ENCODE measurements at places on chromosomes 5 and 9.

DNA sequence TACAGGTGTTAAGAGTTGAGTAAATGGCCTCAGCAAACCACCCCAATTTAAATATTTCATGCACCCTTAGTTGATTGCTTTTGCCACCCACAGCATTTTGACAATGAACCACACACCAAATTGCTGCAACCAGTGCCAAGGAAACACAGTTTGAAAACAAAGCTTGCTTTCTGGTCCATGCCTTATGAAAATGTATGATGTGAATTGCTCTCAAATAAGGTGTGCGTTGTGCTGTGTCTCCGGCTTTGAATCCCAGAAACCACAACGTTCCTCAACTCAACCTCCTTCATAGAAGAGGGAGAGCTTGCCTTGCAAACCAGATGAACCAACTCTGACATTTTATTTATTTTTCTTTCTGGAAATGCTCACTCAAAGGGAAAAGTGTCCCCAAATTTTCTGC lies 762.7 kb downstream of the TLE1 start:
- no peak for DNase-seq
- H3K27ac ChIP-seq, result no peak overlapping the region
- H3K27me3 ChIP-seq, result no peaks in the 10 kb centered on the region
- no peaks in the 10 kb centered on the region for H3K4me1 ChIP-seq
- H3K36me3 ChIP-seq, result no peaks in the 10 kb centered on the region

GRCh38 chr9:94302426-94302825 lies 26.0 kb downstream of the NUTM2F start:
- no peak overlapping the region for H3K27ac ChIP-seq
- DNase-seq, result no peak
- H3K36me3 ChIP-seq, result no peaks in the 10 kb centered on the region
- H3K4me1 ChIP-seq, result no peaks in the 10 kb centered on the region
- no peak overlapping the region for H3K4me3 ChIP-seq

DNA sequence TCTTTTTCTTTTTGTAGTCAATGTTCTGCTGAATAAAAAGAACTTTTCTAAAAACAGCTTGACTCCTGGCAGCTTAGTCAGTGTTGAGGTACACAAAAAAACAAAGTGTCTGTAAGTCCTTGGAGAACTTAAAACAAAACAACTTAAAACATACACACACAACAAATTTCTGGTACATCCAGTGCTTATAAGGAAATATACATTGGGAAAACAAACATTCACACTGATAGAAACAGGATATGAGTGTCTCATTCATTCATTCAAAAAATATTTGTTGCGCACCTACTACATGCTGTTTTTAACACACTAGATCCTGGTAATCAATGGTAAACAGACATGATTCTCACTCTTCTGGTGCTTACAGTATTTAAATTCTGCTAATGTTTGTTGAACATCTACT lies 27.4 kb upstream of the MEGF9 start:
- H3K27ac ChIP-seq, result no peak overlapping the region
- no peak for DNase-seq
- H3K36me3 ChIP-seq, result no peaks in the 10 kb centered on the region
- no peaks in the 10 kb centered on the region for H3K4me1 ChIP-seq

DNA sequence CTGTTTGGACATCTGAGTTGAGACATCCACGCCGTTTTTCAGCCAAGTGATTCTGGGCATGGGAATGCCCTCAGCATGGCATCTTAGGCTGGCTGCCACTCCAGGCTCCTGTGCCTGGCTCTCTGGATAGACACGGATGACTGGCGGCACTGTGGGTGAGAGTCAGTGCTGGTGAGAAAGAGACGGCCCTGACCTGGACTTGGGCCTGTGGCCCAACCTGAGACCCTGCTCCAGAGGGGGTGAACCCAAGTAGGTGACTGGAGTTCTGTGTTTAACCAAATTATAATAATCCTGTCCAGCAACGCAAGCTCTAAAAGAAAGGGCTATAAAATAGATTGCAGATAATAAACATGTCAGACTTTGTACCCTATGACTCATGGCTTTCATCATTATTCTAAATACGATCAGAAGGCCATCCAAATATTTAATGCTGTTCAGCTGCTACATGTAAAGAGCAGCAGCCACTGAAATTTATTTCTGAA lies 173.9 kb downstream of the HSPA4 start:
- no peak for DNase-seq
- H3K27me3 ChIP-seq, result no peaks in the 10 kb centered on the region
- no peak overlapping the region for H3K4me3 ChIP-seq
- H3K27ac ChIP-seq, result no peak overlapping the region
- no peaks in the 10 kb centered on the region for H3K36me3 ChIP-seq

GRCh38 chr5:157516626-157517325 lies 56.8 kb downstream of the NIPAL4 start:
- H3K36me3 ChIP-seq, result peaks cover 56% of the 10 kb centered on the region
- no peaks in the 10 kb centered on the region for H3K27me3 ChIP-seq
- H3K27ac ChIP-seq, result no peak overlapping the region
- H3K4me1 ChIP-seq, result peaks cover 4% of the 10 kb centered on the region
- no peak for DNase-seq

DNA sequence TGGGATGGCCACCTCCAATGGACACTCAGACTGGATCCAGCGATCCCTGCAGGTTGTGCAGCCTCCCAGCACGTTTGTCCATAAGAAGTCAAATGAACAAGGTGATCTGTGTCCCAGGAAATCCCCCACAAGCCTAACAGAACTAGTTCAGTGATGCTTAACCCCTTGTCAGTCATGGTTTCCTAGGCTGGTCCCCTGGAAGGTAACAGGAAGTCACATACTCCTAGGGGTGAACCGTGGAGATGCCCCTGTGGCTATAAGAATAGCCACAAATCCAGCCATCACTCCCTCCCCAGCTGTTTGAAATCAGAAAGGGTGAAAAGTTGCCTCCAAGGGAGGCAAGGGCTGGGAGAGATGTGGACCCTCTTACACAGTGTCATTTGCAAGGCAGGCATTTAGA lies 22.5 kb downstream of the PAX5 start:
- peaks cover 14% of the 10 kb centered on the region for H3K27me3 ChIP-seq
- no peaks in the 10 kb centered on the region for H3K36me3 ChIP-seq
- no peak overlapping the region for H3K27ac ChIP-seq
- no peaks in the 10 kb centered on the region for H3K4me1 ChIP-seq

GRCh38 chr5:178381206-178381605 lies 148.6 kb upstream of the PHYKPL start:
- H3K4me3 ChIP-seq, result no peak overlapping the region
- H3K36me3 ChIP-seq, result no peaks in the 10 kb centered on the region
- no peak overlapping the region for H3K27ac ChIP-seq
- DNase-seq, result no peak
- no peaks in the 10 kb centered on the region for H3K27me3 ChIP-seq

GRCh38 chr5:87829217-87829551 lies 416.5 kb upstream of the CCNH start:
- no peaks in the 10 kb centered on the region for H3K27me3 ChIP-seq
- DNase-seq, result no peak
- no peak overlapping the region for H3K27ac ChIP-seq
- H3K36me3 ChIP-seq, result no peaks in the 10 kb centered on the region
- H3K4me1 ChIP-seq, result no peaks in the 10 kb centered on the region

DNA sequence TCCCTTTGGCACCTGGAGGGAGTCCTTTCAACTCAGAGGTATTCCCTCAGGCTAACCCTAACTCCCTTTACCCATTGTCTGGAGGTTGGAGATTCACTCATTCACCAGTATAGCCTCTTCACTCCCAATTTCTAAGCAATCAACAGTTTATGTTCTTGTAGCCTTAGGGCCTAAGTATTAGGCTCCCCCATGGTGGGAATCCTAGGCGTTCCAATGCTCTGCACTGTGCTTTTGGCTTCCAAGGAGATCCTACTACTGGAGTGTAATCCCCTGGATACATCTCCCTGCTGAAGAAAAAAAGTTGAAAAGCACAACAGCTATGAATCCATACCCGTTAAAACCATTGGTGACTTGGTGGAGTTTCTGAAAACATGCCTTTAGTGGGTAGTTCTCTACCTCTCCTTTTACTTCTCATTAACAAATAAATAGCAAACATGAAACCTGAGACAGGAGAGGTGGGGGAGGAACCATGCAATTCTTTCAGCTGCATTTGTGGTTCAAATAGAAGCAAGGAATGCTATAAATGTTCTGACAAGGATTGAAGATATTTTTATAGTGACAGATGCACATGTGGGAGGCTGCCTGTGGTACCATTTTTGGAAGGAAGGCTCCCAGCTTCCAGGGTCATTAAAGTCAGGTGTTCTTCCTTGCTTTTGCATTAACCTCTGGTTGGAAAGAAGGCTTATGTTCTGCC lies 397.1 kb downstream of the DMAC1 start:
- no peaks in the 10 kb centered on the region for H3K36me3 ChIP-seq
- H3K4me1 ChIP-seq, result no peaks in the 10 kb centered on the region
- H3K27ac ChIP-seq, result no peak overlapping the region

DNA sequence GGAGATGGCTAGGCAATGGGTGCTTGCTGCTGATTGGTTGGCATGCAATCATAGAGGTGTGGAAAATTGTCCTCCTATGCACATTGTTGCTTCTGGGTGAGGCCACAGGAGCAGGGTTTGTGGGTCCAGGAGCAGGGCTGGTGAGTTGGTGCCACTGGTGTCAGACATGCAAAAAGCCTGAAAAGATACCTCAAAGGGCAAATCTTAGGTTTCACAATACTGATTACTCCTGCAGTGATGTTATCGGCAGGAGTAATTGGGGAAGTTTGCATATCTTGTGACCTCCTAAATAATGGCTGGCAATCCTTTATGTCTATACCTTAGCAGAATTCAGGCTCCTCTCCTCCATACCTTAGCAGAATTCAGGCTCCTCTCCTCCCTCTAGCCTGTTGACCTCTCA lies 25.2 kb downstream of the SLC25A48 start:
- no peak overlapping the region for H3K4me3 ChIP-seq
- H3K27ac ChIP-seq, result no peak overlapping the region
- no peaks in the 10 kb centered on the region for H3K27me3 ChIP-seq
- no peaks in the 10 kb centered on the region for H3K36me3 ChIP-seq
- no peak for DNase-seq

DNA sequence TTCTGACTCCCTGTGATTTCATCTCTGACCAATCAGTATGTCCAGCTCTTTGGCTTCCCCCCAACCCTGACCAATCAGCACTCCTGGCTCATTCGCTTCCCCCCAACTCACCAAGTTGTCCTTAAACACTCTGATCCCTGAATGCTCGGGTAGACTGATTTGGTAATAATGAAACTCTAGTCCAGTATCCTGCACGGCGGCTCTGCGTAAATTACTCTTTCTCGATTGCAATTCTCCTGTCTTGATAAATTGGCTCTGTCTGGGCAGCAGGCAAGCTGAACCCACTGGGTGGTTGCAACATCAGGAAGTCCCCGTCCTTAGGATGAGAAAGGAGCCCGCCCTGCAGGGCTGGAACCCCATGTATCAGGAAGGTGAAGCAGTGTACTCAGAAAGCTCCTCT lies 10.4 kb downstream of the FCN2 start:
- no peaks in the 10 kb centered on the region for H3K27me3 ChIP-seq
- H3K4me1 ChIP-seq, result no peaks in the 10 kb centered on the region
- no peak for DNase-seq
- H3K4me3 ChIP-seq, result no peak overlapping the region

- no peak overlapping the region for H3K27ac ChIP-seq
- H3K36me3 ChIP-seq, result no peaks in the 10 kb centered on the region
- DNase-seq, result no peak
- no peaks in the 10 kb centered on the region for H3K27me3 ChIP-seq
- no peak overlapping the region for H3K4me3 ChIP-seq
- H3K4me1 ChIP-seq, result no peaks in the 10 kb centered on the region
These were observed 76.3 kb upstream of the PCA3 start for GRCh38 chr9:76687861-76688391.

DNA sequence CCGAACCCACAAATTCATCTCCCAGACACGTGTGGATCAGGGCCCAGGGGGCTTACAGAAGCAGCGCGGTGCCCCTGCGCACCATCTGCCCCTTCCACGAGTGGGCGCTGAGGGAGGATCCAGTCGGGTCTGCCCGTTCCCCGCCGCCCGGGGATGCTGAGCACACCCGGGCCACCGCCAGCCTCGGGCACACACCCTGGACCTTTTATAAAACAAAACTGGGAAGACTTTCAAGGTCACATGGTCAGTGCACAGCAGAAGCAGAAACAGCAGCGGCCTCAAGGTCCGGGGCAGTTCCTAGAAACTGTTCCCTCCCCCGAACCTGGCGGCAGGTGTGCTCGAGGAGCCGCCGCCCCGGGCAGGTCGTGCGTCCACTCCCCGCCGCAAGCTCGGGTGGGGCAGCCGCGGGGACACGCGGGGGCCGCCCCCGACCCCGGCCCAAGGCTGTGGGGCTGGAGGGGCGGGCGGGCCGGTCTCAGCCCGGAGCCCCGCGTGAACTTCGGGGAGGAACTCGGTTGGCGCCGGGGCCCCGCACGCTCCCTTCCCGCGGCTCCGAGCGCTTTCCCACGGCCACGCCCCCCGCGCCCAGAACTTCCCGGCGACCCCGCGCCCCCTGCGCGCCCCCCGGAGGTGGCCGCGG lies 633 bp upstream of the PPP1R26 start:
- H3K36me3 ChIP-seq, result no peaks in the 10 kb centered on the region
- DNase-seq, result no peak
- H3K27me3 ChIP-seq, result peaks cover 16% of the 10 kb centered on the region
- peaks cover 16% of the 10 kb centered on the region for H3K4me1 ChIP-seq

GRCh38 chr9:136339173-136339957 lies 12.0 kb downstream of the GPSM1 start:
- H3K27me3 ChIP-seq, result no peaks in the 10 kb centered on the region
- no peak overlapping the region for H3K4me3 ChIP-seq
- peak; percentile 32 for DNase-seq
- H3K36me3 ChIP-seq, result no peaks in the 10 kb centered on the region
- no peak overlapping the region for H3K27ac ChIP-seq

DNA sequence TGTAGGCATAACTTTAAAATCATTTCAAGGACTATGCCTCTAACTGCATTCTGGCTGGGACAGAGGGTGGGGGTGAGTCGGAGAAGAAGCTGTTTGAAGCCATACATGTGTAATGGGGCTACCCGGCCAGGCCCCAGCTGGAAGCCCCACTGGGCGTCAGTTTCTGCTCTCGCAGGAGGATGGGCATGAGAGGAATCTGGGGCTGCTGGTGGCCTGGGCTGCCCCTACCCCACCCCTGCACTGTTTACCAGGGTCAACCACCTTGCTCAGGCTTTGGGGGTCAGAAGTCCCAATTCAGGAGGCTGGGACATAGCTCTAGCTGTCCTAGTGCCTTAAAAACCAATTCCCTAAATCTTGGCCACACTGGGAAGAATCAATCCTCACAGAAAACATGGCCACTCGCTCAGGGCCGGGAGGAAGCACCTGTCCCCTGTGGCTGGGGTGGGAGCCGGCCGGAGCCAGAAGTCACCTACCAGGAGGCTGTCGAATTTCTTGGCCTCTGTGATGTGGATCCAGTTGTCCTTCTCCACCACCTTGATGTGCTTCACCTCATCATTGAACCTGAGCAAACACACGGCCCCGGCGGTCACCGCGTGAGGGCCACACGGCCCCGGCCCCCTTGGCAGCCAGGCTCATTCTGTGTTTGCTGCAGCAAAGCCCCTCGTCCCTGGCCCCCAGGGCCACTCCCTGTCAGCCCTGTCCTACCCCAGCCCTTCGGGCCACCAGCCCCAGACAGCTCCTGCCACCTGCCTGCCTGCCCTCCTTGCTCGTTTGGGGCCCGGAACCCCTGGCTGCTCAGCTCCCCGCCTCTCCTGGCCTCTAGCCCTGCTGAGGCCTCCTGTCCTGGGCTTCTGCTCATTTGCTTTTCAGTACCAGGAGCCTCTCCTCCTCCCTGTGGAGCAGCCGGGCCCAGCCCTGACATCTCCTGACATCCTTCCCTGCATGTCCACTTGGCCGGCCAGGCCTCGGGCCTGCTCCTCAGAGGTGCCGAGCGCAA lies 33.6 kb upstream of the SARDH start:
- H3K36me3 ChIP-seq, result no peaks in the 10 kb centered on the region
- H3K4me3 ChIP-seq, result no peak overlapping the region
- no peak for DNase-seq
- H3K4me1 ChIP-seq, result no peaks in the 10 kb centered on the region
